ENCODE measurements at places on chromosomes 1 and 21. TPM values are rescaled to one million over a fixed set of nuclear protein-coding genes. Genes with fewer than 3 reads are reported as not detected.
A peak's percentile ranks its signal among the peaks of the same experiment; 100 is the strongest.

SLC6A9 gene
- total RNA-seq = 35.9 TPM

CYP4A11 gene
- total RNA-seq = not detected

BRINP3 gene
- not detected for total RNA-seq

DDR2 gene
- total RNA-seq = 0.65 TPM

USP33 gene
- 36.1 TPM for total RNA-seq

FAM72C gene
- 0.46 TPM for total RNA-seq

HSPB7 gene
- total RNA-seq = not detected

SELP gene
- not detected for total RNA-seq

RASAL2 gene
- 37.2 TPM for total RNA-seq

P3H1 gene
- 21.2 TPM for total RNA-seq

FAM72B gene
- total RNA-seq = 0.27 TPM

DCST1 gene
- total RNA-seq = not detected

NOL9 gene
- 33.6 TPM for total RNA-seq

PRAMEF8 gene
- total RNA-seq = not detected

GRCh38 chr1:37883671-37884070 lies 24.3 kb upstream of the MTF1 start:
- no peak for DNase-seq

GRCh38 chr1:241460098-241460873 lies 59.3 kb downstream of the FH start:
- DNase-seq = no peak

DNA sequence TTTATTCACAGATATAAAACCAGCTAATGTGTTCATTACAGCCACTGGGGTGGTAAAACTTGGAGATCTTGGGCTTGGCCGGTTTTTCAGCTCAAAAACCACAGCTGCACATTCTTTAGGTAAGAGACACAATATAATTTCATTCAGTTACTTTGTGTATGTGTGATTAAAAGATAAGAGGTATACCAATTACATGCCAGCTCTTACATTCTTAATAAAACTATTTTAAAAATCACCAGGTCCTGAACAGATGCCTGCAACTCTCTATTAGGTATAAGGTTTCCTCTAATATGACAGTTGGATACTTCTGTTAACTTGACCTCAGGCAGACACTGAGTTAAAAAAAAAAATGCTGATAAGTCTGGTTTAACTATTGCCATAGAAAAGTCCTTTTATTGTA lies 122.1 kb downstream of the NEK7 start:
- DNase-seq = no peak

GRCh38 chr1:7079637-7080036 lies 294.4 kb downstream of the CAMTA1 start:
- DNase-seq = no peak

DNA sequence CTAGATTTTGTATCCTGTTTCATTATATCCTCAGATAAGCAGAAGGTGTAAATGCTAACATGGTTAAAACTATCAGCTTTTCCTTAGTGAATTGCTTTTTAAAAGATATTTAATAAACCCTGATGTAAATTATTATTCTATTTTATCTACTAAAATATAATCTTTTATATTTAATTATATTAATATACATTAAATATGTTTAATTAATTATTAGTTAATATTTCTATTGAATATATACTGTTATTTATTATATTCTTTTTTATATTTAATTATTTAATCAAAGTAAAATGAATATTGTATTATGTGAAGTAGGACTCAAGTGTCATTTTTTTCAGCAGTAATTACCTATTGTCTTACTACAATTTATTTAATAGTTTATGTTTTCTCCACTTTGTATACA lies 179.7 kb upstream of the ADGRL4 start:
- DNase-seq = no peak

GRCh38 chr1:202242080-202242419 lies 48.5 kb downstream of the LGR6 start:
- DNase-seq = no peak

DNA sequence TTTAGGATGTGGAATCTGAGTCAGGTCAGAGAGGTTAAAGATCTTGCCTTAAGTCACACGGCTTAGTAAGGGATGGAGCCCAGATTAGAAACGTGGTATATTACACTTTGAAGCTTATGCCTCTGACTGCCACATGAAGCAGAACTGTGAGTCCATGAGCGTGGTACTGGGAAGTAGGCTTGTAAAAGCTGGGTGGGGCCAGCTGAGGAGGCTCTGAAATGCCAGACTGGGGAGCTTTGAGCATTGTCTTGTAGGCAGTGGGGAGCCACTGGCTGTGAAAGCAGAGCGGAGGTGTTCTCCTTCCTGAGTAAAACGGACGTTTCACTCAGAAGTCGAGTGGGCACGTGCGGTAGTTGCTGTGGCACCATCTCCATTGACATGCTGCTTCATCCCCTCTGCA lies 72.6 kb upstream of the USP24 start:
- no peak for DNase-seq

- DNase-seq = no peak
Measured at GRCh38 chr1:24694380-24694843, 50.8 kb upstream of the CLIC4 start.

GRCh38 chr1:199780948-199781670 lies 246.4 kb upstream of the NR5A2 start:
- no peak for DNase-seq

- DNase-seq = peak; percentile 35
Measured at GRCh38 chr1:75796376-75797272, at the start of gene MSH4. Gene MSH4, plus strand, starts transcription at chr1:75796882. Its CDS starts 104 bp downstream, at chr1:75796986.

GRCh38 chr1:185972096-185972850 lies 238.1 kb downstream of the HMCN1 start:
- no peak for DNase-seq

- DNase-seq = no peak
Measured at GRCh38 chr1:204962742-204963632, 80.0 kb upstream of the CNTN2 start.

GRCh38 chr1:8426996-8427395 lies 109.1 kb downstream of the SLC45A1 start:
- DNase-seq = no peak

GRCh38 chr21:45695086-45695485 lies 51.6 kb downstream of the PCBP3 start:
- DNase-seq = no peak

DNA sequence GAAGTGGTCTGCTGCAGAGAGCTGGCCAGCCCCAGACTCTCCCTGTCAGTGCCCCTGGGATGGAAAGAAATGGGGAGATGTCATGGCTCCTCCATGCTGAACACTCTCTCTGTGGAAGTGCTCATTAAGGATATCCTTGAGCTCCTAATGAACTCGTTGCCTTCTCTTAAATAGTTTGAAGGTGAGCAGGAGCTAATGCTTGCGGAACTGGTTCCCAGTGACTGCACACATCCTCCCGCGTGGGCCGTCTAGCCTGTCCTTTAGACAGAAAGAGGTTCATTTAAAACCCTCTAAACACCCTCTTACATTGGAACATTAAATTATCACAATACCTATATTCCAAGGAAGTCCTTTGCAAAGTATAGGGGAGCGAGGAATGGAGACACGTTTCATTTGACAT lies 5.9 kb upstream of the WDR64 start:
- DNase-seq = no peak

- peak; percentile 89 for DNase-seq
Measured at GRCh38 chr1:28882009-28882628, 32.2 kb upstream of the EPB41 start.

DNA sequence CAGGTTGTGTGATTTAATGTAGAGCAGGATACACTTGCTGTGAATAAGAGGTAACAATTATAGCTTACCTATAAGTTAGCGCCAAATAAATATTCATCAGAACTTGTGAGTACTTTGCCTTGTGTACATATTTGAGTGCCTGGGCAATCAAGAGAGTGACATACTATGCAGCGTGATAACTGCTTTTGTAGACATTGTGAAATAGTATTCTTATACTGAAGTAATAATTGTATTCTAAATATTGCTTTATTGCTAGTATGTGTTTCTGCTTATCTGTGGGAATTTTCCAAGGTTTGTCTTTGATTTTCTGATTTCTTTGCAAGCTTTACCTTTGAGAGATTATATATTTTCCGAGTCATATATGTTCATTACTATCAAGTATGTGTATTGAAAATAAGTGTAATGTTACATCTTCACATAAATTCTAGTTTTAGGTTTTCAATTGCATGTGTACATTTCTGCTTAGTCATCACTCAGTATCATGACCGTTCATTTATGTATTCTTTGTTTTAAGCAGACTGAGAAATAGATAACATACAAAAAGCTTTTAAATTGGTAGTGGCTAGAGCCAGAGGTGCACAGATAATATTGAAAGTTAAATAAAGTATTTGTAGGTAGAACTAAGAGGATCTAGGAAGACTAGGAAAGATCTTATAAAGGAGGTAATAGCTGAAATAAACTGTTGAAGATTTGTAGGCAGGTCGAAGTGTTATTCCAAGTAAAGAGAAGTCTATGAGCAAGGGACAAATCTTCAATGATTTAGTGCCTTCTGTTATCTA lies 19.5 kb downstream of the USP25 start:
- no peak for DNase-seq

DNA sequence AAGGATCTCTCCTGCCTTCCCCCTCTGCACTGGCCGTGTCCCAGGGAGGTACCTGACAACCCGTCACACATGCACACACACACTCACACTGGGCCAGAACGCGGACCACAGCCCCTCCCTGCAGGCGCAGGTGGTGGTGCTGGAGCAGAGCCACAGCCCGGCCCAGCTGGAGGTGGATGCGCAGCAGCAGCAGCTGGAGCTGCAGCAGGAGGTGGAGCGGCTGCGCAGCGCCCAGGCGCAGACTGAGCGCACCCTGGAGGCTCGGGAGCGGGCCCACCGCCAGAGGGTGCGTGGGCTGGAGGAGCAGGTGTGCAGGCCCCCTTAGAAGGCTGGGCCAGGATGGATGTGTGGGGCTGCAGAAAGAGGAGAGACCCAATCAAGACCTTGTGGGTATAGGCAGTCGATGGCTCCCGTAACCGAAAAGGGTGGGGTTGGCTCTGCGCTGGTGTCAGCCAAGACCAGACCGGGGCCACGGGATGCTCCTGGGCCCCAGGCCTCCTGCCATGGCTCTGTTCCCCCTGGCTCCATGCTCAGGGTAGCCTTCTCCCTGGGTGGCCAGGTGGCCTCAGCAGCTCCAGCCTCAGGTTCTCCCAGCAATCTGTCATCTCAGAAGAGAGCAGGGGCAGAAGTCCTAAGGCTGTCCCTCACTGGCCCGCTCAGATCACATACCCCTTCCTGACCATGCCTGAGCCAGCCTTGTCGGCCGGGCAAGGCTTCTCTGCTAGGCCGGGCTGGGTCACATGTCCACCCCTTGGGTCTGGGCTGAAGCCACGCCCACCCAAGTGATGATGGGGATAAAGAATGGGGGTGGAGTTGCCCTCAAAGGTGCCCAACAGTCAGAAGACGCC lies 8.9 kb downstream of the MFAP2 start:
- DNase-seq = no peak

GRCh38 chr1:167297222-167298214 lies 76.8 kb downstream of the POU2F1 start:
- DNase-seq = no peak
